ENCODE measurements at places on chromosomes 4 and X. TPM values are rescaled to one million over a fixed set of nuclear protein-coding genes. Genes with fewer than 3 reads are reported as not detected.

MAGEB2 gene
- not detected for total RNA-seq

CABS1 gene
- not detected for total RNA-seq

XAGE2 gene
- total RNA-seq = not detected

TMPRSS11B gene
- 0.43 TPM for total RNA-seq

SULT1B1 gene
- total RNA-seq = under 0.01 TPM

ASB5 gene
- not detected for total RNA-seq

EGF gene
- total RNA-seq = 2.7 TPM

EREG gene
- total RNA-seq = 160 TPM

ZAR1 gene
- not detected for total RNA-seq

TSC22D3 gene
- total RNA-seq = 75.5 TPM

SLAIN2 gene
- 49.2 TPM for total RNA-seq
